ENCODE measurements at places on chromosomes 2 and 18.
A peak's percentile ranks its signal among the peaks of the same experiment; 100 is the strongest.

- DNase-seq, result no peak
Measured at GRCh38 chr2:19473350-19473749, 114.9 kb upstream of the OSR1 start.

GRCh38 chr2:54392555-54393324 lies 63.4 kb upstream of the SPTBN1 start:
- no peak for DNase-seq

GRCh38 chr2:170512266-170512665 lies 202.9 kb upstream of the SP5 start:
- DNase-seq, result no peak

DNA sequence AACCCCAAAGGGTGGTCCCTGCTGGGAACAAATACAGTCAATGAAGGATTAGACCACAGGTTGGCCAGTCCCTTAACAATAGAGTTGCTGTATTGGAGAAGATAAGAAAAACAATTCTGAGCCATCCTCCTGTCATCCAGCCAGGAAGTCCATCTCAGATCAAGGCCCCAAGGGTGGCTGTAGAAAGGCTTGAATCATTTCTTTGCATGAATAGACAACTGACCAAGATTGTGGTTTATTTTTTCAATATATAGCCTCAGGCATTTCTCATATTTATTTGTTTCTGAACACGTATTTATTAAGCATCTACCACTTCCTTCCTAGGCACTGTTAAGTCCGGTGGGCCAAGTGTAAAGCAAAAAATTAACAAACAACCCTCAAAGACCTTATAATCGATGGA lies 274.4 kb upstream of the SLC14A2 start:
- no peak for DNase-seq

DNA sequence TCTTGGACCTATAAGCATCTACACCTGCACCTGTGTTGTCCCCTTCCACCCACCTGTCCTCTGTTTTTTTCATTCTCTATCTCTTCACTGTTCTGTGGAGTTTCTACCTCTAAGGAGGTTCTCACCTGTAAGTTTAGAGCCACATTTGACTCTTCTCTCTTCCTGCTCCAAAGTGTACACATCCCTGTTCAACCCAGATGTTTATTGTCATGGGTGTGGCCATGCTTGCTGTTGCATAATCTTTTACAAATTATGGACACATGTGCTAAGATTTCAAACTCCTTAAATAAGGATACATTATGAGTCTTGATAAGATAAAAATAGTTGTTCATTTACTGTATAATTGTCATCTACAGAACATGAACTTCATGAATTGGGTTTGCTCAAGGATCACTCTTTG lies 27.6 kb downstream of the QPCT start:
- no peak for DNase-seq

- no peak for DNase-seq
Measured at GRCh38 chr2:236485519-236485918, 84.1 kb upstream of the ACKR3 start.

GRCh38 chr2:173288561-173288960 lies 66.1 kb upstream of the CDCA7 start:
- DNase-seq, result peak; percentile 38

DNA sequence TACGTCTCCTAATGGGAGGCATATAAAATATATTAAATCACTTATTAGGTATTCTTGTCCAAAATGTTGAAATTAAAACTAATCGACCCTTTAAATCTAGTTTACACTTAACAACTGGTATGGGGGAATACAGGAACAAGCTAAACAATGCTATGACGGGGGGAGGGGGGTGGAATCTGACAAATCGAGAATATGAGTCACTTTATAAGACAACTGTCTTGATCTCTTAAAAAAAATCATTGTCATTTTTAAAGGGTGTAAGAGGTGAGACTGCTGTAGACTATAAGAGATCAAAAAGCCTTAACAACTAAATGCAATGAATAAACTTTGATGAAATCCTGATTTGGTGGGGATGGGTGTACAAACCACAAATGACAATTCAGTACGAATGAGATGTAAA lies 6.0 kb downstream of the MAP3K2 start:
- no peak for DNase-seq

DNA sequence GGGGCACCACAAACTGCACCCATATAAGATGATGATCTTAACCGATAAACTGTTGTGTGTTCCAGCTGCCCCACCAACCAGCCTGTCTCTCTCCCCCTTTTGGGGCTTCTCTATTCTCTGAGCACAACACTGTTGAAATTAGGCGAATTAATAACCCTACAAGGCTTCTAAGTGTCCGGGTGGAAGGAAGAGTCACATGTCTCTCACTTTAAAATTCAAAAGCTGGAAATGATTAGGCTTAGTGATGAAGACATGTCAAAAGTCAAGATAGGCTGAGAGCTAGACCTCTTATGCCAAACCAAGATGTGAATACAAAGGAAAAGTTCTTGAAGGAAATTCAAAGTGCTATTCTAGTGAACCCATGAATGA lies 782.1 kb downstream of the MBD2 start:
- no peak for DNase-seq

DNA sequence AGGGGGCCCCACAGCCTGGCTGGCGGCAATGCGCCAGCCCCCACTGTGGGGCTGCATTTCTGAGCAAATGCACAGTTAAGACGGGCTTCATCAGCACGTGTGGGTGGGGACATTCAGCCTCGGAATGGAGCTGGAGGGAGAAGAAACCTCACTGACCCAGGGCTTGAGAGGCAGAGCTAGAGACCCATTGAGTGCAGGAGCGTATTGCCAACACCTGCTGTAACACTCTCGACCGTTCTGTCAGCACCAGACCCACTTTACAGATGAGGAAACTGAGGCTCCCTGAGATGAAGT lies 200.9 kb upstream of the RAB6C start:
- DNase-seq, result no peak

GRCh38 chr2:147109291-147109690 lies 735.5 kb upstream of the ACVR2A start:
- no peak for DNase-seq

DNA sequence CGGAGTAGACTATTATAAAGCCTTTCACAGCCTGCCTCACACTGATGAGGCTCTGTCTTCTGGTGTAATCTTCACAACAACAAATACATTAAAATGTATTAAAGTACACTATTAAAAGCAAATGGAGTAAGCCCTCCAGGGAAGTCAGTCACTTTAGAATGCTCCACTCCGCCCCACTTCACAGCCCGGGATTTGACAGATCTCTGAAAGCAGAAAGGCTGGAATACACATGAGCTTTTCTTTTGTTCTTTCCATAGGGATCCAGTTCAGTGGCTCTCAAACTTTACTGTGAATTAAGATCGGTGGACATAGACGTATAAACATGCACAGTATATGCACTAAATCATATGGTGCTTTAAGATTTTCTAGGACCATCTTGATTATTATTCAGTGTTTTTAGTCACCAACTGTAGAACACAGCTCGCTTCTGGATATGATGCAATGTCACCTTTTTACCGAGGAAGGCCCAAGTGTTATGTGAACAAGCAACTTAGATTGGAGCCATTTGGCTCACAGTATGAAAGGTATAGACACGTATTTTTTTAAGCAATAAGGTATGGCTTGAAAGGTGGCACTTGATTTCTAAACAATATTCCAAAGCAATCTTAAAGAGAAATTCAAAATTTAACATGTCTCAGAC lies 151.1 kb downstream of the PRKCE start:
- no peak for DNase-seq

GRCh38 chr18:567122-567521 lies 13.1 kb upstream of the CETN1 start:
- no peak for DNase-seq

DNA sequence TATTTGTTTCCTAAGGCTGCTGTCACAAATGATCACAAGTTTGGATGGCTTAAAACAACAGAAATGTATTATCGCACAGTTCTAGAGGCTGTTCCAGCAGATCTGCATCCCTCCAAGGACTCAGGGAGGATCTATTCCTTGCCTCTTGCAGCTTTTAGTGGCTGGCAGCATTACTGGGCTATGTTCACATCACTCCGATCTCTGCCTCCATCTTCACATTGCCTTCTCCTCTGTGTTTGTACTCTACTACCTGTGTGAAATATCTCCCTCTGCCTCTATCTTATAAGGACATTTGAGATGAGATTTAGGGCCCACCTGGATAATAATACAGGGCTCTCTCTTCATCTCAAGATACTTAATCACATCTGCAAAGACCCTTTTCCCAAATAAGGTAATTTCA lies 18.9 kb downstream of the NDC80 start:
- no peak for DNase-seq

DNA sequence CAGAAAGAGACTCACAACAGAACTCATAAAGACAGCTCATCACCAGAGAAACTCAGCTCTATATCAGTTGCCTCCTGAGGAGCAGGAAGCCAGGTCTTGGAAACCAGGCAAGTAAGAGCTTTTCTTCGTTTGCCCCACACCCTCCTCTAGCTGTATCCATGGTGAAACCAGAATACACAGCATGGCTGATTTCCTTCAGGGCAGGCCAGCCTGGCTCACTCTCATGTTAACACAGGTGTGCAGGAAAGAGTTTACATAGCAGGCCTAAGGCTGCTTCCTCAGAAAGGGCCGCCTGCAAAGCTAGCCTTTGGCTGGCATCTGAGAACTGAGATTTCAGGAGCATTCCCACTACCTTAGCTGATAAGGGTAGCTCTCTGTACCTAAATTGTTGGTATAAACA lies 65.7 kb downstream of the KLHL14 start:
- DNase-seq, result no peak

GRCh38 chr2:222710736-222711135 lies 39.3 kb downstream of the MOGAT1 start:
- DNase-seq, result no peak

DNA sequence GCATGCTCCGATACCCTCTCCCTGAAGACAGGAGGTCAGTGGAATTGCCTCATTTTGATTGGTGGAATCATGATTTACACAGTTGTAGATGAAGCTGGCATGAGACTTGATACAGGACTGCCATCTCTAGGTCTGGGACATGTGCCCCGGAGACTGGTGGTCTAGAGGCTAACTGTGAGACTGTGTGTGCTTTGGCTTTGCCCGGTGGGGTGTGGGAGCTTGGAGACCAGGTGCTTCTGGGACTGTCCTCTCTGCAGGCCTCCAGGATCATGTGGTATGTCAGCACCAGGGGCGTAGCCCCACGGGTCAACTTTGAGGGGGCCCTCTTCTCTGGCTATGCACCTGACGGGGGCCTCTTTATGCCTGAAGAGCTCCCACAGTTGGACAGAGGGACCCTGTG lies 2.7 kb downstream of the THNSL2 start:
- DNase-seq, result no peak

DNA sequence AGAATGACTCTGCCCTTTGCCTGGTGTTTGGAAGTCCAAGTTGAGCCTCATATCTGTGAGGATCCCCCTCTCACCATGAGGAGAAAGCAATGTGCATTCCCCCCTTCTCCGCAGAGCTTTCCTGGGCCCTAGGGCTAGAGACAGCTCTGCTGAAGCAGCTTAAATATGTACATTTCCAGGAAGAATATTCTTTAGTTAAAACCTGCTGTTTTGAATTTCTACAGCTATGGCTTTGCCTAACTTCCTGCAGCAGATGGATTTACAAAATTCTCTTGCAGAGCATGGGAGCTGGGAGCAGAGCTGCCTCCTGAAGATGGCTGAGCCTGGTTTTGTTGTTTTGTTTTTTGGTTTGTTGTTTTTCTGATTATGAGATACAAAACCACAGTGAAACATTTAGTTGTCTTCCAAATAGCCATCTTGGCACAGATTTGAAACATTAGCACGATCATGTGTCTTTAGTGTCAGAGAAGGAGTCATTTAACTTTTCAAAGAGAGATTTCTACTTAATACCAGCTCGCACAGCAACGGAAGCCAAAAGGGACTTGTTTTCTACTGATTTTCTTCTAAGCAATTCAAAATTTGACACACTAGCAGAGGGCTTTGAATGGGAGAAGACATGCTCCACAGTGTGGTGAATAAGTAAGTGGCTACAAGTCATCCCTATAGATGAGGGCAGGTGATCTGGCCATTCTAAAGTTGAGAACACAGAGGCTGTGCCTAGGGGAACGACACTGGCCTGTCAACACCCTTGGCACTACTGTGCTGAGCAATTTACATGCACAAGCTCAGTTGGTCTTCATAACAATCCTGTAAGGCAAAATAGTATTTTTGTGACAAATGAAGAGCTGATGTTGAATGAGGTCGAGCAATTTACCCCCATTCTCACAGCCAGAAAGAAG lies 222.6 kb downstream of the MREG start:
- DNase-seq, result no peak

GRCh38 chr18:21054252-21054821 lies 57.3 kb downstream of the ROCK1 start:
- DNase-seq, result no peak

- DNase-seq, result no peak
Measured at GRCh38 chr2:228675091-228675490, 493.6 kb upstream of the SPHKAP start.

GRCh38 chr18:8957731-8958130 lies 144.8 kb upstream of the NDUFV2 start:
- no peak for DNase-seq

- no peak for DNase-seq
Measured at GRCh38 chr18:39276764-39277163, 1711.2 kb upstream of the CELF4 start.

- no peak for DNase-seq
Measured at GRCh38 chr2:58339548-58340243, 98.6 kb upstream of the FANCL start.

DNA sequence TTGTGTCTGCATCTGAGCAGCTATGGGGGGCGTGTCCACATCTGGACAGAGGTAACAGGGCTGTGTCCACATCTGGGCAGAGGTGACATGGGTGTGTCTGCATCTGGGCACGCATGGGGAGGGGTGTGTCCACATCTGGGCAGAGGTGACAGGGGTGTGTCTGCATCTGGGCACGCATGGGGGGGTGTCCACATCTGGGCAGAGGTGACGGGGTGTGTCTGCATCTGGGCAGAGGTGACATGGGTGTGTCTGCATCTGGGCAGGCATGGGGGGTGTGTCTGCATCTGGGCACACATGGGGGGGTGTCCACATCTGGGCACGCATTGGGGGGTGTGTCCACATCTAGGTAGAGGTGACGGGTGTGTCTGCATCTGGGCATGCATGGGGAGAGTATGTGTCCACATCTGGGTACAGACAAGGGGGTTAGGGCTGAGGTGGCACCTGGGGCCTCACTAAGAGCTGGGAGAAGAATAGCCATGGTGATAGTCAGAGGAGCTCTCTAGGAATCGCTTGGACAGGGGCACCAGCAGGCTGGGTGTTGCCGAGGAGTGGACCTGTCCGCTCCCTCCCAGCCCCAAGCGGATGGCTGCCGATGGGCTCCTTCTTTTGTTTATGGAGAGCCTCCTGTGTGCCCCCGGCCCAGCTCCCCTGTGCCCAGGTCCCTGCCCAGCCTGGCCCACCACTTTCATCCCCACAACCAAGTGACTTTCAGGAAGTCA lies 177.8 kb downstream of the EIPR1 start:
- no peak for DNase-seq

Data from activated CD4-positive, alpha-beta T cell treated with anti-CD3 and anti-CD28 coated beads, Interleukin-2, amount 50 U/mL, for 48 hours (primary cell).